ENCODE measurements at places on chromosomes 3 and 15.

DNA sequence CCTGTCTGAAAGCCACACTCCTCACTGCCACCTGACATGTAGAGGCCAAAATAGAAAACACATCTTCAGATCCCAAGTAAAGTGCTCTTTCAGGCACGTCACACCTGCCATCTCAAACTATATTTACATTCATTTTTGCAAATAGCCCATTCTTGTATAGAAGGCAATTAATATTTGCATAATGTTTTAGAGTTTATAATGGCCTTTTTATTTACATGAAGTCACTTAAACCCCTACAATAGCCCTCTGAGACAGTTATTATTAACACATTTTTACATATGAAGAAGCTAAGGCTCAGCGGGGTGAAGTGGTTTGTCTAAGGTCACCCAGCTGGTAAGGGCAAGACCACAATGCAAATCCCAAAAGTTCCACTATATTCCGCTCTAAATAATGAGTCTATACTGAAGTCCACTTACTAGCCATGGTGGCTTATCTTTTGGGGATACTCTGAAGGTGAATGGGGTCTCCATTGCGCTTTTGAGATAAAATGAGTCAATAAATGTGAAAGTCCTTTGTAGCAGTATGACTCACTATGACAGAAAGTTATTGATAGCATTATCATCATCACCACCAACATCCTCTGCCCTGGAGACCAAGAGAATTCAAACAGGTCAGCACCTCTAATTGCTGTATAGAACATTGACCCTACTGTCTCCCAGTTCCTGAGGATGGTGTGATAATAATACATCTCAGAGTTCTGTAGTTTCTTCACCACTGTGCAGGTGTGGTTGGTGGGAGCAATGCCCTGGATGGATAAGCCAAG, 155.9 kb upstream of the BCL6 start:
- DNase-seq, result no peak

GRCh38 chr15:44207643-44208042, 12.6 kb upstream of the FRMD5 start:
- DNase-seq, result no peak

DNA sequence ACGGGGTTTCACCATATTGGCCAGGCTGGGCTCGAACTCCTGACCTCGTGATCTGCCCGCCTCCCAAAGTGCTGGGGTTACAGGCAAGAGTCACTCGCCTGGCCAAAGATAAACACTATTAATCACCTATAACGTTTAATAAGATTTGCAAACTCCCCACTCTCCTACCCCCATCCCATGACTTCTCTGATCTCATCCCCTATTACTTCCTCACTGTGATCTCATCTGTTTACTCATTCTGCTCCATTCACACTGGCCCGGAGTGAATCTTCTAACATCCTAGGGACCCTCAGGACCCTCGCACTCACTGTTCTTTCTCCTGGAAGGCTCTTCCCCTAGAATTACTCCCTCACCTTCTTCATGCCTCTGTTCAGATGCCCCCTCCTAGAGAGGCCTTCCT, 78.9 kb downstream of the DGKG start:
- DNase-seq, result no peak

GRCh38 chr3:179258820-179259219, 7.9 kb upstream of the KCNMB3 start:
- no peak for DNase-seq

DNA sequence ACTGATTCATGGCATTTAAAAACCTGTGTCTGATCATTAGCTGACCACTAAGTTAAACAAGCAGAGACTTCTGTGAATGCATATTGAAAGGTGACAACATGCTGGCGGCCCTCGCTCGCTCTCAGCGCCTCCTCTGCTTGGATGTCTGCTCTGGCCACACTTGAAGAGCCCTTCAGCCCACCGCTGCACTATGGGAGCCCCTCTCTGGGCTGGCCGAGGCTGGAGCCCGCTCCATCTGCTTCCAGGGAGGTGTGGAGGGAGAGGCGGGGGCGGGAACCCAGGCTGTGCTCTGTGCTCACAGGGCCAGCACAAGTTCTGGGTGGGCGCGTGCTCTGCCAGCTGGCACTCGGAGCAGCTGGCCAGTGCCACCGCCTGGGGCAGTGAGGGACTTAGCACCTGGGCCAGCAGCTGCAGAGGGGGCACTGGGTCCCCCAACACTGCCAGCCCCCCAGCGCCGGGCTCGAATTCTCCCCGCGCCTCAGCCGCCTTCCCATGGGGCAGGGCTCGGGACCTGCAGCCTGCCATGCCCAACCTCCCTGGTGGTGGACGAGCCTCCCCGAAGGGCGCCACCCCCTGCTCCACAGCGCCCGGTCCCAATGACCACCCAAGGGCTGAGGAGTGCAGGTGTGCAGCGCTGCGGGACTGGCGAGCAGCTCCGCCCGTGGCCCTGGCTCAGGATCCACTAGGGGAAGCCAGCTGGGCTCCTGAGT, 252.4 kb downstream of the ZIC4 start:
- no peak for DNase-seq

GRCh38 chr3:13538520-13539291, 10.2 kb upstream of the FBLN2 start:
- DNase-seq, result no peak

GRCh38 chr15:89502867-89503595, 6.6 kb upstream of the RHCG start:
- DNase-seq, result no peak

- DNase-seq, result no peak
Measured at GRCh38 chr15:80286055-80286454, 34.0 kb upstream of the CTXND1 start.

- no peak for DNase-seq
Measured at GRCh38 chr15:81113861-81114291, 20.2 kb upstream of the CFAP161 start.

DNA sequence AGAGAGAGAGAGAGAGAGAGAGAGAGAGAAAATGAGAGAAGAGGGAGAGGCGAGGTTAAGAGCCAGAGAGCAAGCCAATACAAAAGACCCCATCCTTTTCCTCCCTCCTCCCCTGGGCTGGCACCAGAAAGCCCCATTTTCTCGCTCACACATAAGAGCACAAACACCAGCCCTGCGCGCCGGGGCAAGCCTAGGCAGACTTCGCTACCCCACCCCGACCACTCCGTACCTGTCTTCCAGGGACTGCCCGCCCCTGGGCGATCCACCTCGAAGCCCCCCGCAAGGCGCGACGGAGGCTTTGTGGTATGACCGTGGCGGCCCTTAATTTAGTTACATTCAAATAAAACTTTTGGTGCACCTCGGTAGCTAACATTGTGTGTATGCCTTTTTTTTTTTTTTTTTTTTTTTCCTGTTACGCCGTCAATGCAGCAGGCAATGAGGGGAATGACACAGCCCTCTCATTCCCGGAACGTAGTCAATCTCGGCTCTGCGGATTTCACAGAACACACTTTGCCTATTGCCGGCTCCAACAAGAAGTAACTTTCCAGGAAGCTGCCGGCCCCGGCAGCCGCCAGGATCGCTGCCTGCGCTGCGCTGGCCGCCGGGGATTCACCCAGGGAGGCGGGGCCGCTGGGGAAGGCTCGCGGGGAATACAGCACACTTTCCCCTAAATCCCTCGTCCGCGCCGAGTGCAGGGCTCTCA, 7.7 kb downstream of the BCL6 start:
- DNase-seq, result no peak

DNA sequence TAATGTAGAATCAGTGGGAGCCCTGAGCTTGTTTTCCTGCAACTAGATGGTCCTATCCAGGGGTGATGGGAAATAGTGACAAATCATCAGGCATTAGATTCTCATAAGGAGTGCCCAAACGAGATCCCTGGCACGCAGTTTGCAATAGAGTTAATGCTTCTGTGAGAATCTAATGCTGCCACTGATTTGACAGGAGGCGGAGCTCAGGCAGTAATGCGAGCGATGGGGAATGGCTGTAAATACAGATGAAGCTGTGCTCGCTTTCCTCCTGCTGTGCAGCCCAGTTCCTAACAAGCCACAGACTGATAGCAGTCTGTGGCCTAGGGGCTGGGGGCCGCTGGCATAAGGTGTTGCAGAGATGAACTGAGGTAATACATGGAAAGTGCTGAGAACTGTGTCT, 28.3 kb upstream of the TMEM42 start:
- DNase-seq, result no peak

DNA sequence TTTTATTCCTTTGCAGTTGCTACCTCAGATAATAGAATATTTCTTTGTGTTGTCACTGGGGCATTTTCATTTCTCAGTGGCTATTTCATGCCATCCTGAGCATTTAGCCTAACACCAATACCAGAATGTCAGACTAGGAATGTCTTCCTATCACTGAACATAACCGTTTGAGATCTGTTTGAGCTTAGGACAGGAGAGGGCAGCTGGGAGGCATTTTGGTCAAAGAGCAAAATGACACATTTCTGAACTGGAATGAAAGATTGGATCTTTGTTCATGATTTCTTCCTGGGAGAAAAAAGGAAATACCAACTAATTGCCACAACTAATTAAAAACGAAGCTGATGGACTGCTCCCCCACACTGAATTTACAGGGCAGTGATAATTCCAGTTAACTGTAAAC, 921.3 kb upstream of the NR2F2 start:
- no peak for DNase-seq

DNA sequence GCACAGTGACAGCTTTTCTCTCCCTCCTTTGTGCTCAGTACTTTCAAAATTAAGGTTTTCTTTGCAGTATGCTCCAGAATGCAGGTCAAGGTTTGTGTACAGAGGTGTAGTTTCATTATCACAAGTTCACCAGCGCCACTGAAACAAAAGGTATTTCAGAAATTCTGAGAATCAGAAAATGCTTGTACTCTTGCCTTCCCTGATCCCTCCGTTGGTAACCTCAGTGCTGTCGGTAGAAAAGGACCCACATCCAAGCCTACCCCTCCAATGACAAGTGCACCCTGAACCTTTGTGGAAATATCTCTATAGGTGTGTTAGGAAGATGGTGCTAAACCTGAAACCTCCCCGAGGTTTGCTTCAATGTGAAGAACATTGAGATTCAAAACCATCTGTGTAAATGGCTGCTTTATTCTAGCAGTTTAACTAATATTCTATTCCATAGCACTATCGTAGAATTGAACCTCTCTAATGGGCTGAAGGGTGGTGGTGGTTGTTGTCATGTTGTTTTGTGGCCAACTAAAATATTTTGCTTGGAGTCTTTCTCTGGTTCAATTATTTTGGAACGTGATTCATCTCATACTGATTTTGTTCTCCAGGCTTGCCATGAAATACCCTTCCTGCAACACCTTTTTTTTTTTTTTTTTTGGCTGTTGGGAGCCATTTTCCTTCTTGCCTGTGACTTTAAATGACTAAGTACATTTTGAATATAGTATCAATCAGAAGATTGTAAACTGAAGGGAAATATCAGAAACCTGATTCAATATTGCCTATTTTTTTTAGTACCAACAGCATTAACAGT, 20.7 kb downstream of the ZBTB38 start:
- no peak for DNase-seq

GRCh38 chr15:99167640-99168039, 62.8 kb downstream of the SYNM start:
- DNase-seq, result no peak

- DNase-seq, result no peak
Measured at GRCh38 chr3:143839980-143840379, 8.3 kb downstream of the SLC9A9 start.

DNA sequence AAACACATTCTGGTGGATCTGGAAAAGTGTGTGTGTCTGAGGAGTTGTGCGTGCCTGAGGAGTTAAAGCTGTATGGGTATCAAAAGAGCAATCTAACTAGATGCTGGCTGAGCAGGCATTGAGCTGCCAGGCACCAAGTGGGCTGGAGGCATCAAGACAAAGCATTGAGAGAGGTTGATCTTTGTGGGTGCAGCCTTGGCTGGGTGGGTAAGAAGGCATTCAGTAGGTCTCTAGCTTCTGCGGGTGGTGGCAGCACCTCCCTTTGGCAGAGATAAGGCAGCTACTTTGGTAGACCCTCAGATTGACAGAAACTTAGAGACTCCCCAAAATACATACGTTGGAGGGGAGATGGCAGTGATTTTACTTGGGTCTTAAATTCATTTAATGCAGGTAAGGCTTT, 15.8 kb upstream of the TMEM212 start:
- no peak for DNase-seq

DNA sequence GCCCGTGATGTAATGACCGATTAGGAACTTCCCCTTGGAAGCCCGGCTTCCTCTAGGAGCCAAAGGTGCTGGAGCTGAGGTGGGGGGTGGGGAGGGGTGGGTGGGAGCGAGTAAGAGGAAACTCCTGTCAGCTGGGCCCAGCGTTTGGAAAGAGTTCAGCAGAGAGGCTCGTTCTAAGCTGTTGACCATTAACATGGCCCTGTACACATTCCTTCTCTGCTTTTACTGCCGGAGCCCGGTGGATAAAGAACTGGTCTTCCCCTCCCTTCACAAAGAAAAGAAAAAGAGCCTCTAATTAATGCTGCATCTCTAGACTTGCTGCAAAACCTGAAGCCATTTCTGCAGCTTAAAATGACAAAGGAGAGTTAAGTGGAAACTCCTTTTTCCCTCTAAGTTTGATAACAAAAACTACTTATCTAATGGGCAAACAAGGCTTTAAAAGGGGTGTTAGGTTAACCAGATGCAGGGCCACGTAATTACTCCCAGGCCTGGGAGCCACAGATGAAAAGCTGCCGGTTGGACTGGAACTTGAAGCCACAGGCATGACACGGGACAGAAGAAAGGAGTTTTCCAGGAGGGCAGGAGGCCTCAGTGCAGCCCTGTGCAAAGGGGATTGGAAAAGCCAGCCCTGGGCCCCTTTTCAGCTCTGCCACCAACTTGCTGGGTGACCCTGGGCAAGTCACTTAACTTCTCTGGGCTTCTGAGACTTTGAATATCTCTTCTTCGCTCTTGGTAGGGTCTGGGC, 71.3 kb downstream of the SMAD6 start:
- DNase-seq, result no peak

DNA sequence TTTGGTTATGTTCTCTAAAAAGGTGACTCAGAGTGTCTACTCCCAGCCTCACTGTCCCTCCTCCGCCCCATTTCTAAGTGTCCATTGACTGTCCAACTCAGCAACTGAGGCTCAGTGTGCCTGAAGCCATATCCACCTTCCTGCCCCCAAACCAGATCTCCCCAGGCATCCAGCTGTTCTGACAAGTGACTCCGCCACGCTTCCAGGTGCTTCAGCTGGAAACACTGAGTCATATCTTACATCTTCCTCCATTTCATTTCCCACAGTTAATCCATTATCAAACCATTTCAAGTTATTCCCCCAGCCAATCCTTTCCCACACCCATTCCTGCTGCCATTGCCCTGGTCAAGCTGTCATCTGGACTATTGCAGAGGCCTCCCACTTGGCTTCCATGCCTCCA, 17.1 kb downstream of the MAGEF1 start:
- no peak for DNase-seq

GRCh38 chr3:153158189-153158588, 3.8 kb upstream of the RAP2B start:
- no peak for DNase-seq

- DNase-seq, result no peak
Measured at GRCh38 chr3:103210583-103210982, 775.8 kb downstream of the ZPLD1 start.

DNA sequence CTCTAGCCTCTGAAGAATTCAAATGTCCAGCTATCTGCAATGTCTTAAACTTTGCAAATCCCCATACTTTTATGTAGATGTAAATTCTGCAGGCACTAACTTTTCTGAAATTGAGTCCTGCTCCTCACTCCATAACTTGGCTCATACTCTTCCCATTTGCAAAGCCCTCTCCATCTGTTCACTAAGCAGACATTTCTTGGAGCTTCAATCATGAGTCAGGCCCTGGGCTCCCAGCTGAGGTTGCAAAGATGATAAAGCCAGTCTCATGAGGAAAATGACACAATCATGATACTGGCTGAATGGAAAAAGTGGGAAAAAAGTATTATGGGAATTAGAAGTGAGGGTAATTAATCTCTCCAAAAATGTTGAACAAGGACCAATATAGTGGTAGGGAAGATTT, 507.6 kb downstream of the NR2F2 start:
- DNase-seq, result no peak
